ENCODE measurements at places on chromosomes 6 and 20.

- no peak for DNase-seq
Observed at GRCh38 chr20:20531283-20531682, 163.4 kb downstream of the INSM1 start.

GRCh38 chr6:4105980-4106536 is 27.1 kb upstream of the FAM217A start:
- no peak for DNase-seq

- no peak for DNase-seq
Observed at GRCh38 chr6:80519811-80520594, 413.5 kb downstream of the BCKDHB start.

DNA sequence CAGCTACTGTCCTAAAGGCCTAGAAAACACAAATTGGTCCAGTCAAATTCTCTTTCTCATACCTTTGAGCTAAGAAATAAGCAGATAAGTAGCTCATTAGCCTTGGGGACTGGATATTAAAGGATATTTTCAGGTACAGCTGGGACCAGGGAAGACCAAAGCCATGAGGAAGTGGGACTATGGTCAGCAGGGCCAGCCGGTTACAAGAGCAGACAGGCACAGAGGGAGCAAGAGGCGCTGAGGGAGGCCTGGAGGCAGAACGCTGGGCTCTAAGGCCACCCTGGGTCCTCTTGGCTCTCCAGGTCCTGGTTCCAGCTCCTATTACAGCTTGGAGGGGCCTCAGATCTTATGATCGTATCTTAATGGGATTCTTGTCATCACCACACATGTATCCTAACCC is 88.5 kb upstream of the KCNK16 start:
- no peak for DNase-seq

- DNase-seq = no peak
Observed at GRCh38 chr6:56995347-56995902, 40.5 kb downstream of the BEND6 start.

DNA sequence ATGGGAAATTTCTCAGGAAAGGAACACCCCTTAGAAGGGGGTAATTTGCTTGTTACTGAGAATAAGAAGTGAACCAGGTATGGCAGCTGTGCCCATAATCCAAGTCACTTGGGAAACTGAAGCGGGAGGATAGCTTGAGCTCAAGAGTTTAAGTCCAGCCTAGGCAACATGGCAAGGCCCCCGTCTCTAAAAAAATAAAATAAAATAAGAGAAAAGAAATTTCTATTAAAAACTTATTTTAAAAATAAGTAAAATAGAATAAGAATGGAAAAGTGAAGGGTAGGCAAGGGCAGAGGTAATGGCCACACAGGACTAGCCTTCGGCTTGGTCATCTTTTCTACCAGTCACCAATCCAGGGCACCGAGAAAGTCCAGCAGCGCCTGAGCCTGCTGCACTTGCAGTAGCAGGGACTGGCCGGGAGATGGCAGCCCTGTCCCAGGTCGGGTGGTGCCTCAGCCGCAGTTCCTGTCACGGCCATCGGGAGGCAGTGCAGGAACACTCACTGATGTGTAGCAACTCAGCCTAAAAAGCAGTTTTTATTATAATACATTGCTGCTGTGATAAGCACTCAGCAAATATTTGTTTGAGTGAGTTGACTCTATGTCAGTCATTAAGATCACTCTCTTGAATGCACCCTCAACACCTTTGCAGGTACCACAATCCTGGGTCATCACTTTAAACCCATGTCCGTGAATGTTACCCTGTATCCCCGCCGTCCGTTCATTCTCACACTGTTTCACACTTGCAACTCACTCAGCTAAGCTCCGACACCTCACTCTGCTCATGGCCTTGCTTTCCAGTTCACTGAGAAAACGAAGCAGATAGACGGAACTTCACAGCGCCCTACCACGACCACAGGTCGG is 23.2 kb upstream of the GCM1 start:
- peak; percentile 83 for DNase-seq

- no peak for DNase-seq
Observed at GRCh38 chr6:33107641-33108040, 31.9 kb downstream of the HLA-DPB1 start.

- DNase-seq = no peak
Observed at GRCh38 chr6:20600831-20601230, 66.6 kb downstream of the CDKAL1 start.

- DNase-seq = no peak
Observed at GRCh38 chr20:38889792-38890496, 36.3 kb upstream of the FAM83D start.

- DNase-seq = no peak
Observed at GRCh38 chr6:149359440-149359839, 40.6 kb upstream of the SUMO4 start.

Measured in activated effector memory CD4-positive, alpha-beta T cell treated with Interleukin-2 at 50 U/mL for 16 hours (primary cell).